IMR-90 (cell line): ENCODE measurements at places on chromosomes 1 and 21. TPM values are rescaled to one million over a fixed set of nuclear protein-coding genes. Genes with fewer than 3 reads are reported as not detected.

DNA sequence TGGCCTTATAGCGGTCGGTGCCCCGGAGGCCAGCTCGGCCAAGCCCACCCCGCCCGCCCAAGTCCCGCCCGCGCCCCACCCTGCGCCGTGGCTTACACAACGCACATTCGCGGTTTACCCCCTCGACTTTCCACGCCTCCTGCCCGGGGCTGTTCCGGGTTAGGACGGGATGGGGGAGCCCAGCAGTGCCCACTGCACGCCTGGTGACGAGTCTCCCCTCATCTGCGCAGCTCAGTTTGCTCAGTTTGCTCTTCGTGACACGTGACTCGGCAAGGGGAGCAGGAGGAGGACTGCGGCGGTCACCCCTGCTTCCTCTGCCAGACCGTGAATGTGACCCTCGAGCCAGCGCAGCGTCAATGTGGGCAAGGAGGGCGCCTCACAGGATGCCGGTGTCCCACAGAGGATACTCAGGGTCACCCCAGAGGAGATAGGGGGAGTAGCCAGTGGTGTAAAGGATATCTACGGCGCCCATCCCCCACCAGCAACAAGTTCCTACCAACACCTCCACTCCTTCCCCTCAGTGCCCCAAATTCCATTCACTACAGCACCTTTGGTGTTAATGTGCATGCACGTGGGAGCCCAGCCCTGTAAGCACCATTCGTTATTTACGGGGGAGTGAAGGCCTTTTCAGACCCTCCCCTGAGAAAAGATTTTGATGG, 350 bp upstream of the S100A6 start:
- DNase-seq, result peak; percentile 89
- H3K27ac ChIP-seq, result peak overlapping the region; percentile 91
- H3K4me1 ChIP-seq, result peaks cover 36% of the 10 kb centered on the region
- H3K36me3 ChIP-seq, result peaks cover 11% of the 10 kb centered on the region
- no peaks in the 10 kb centered on the region for H3K27me3 ChIP-seq
- peak overlapping the region; percentile 82 for H3K4me3 ChIP-seq

GRCh38 chr1:98661544-98662355, at the start of gene SNX7:
SNX7 (plus strand) TSS chr1:98661721; CDS start chr1:98661732, 11 bp downstream.
- H3K27me3 ChIP-seq, result no peaks in the 10 kb centered on the region
- peak within 1 kb of the TSS; percentile 97 for H3K4me3 ChIP-seq
- peak within 1 kb of the TSS; percentile 79 for H3K27ac ChIP-seq
- H3K36me3 ChIP-seq, result no peaks in the 10 kb centered on the region
- peak; percentile 69 for DNase-seq

- peak overlapping the region; percentile 49 for H3K27ac ChIP-seq
- H3K4me3 ChIP-seq, result no peak overlapping the region
- peaks cover 5% of the 10 kb centered on the region for H3K4me1 ChIP-seq
- H3K27me3 ChIP-seq, result no peaks in the 10 kb centered on the region
Measured at GRCh38 chr1:66438501-66438900, 95.5 kb upstream of the SGIP1 start.

- peaks cover 30% of the 10 kb centered on the region; the same call in 1 of the 2 replicates for H3K36me3 ChIP-seq
- DNase-seq, result no peak
- no peaks in the 10 kb centered on the region for H3K27me3 ChIP-seq
- H3K4me1 ChIP-seq, result no peaks in the 10 kb centered on the region
- H3K27ac ChIP-seq, result no peak overlapping the region
Measured at GRCh38 chr1:25756215-25756614, 43.8 kb upstream of the SELENON start.

CYP4A22 gene
- total RNA-seq, result not detected in 2 replicates

AMY1B gene
- total RNA-seq, result not detected in 2 replicates

- DNase-seq, result no peak
- peaks cover 2% of the 10 kb centered on the region for H3K27me3 ChIP-seq
- no peaks in the 10 kb centered on the region for H3K36me3 ChIP-seq
- no peaks in the 10 kb centered on the region for H3K4me1 ChIP-seq
- H3K27ac ChIP-seq, result no peak overlapping the region
Measured at GRCh38 chr1:11581445-11581991, 72.7 kb downstream of the FBXO2 start.

ACKR1 gene
- not detected in 2 replicates for total RNA-seq

- no peaks in the 10 kb centered on the region for H3K36me3 ChIP-seq
- no peak overlapping the region for H3K27ac ChIP-seq
- no peak overlapping the region for H3K4me3 ChIP-seq
- no peaks in the 10 kb centered on the region for H3K27me3 ChIP-seq
- DNase-seq, result peak; percentile 37
Measured at GRCh38 chr1:78493451-78493850, 2.7 kb downstream of the PTGFR start.

GRCh38 chr21:33197496-33197895, 32.2 kb upstream of the IFNAR2 start:
- DNase-seq, result no peak
- H3K36me3 ChIP-seq, result no peaks in the 10 kb centered on the region
- H3K27me3 ChIP-seq, result peaks cover 4% of the 10 kb centered on the region
- H3K27ac ChIP-seq, result no peak overlapping the region
- no peak overlapping the region for H3K4me3 ChIP-seq
- 0 out of 2 replicates have a peak, but pooled peaks cover 2% of the 10 kb centered on the region for H3K4me1 ChIP-seq

DNA sequence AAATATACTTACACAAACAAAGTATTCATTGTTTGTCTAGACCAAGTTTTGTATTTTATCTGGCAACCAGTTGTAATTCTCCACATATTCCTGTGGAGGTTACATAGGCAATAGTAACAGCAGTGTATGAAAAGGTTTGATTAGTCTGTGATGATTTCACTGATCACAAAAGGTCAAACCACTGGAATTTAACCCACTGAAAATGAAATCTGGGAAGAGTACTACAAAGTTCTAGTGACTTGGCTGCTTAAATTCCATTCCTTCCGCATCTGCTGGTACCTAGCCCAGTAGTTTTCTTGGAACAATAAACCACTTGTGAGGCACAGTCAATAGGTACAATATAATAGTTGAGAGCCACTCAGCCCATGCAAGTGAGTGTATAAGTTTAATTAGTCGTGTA, 205.4 kb downstream of the NFIA start:
- no peak overlapping the region for H3K27ac ChIP-seq
- H3K4me1 ChIP-seq, result no peaks in the 10 kb centered on the region
- no peak overlapping the region for H3K4me3 ChIP-seq
- no peaks in the 10 kb centered on the region for H3K36me3 ChIP-seq
- peak; percentile 79 for DNase-seq
- H3K27me3 ChIP-seq, result peaks cover 2% of the 10 kb centered on the region; the same call in 1 of the 2 replicates

DNA sequence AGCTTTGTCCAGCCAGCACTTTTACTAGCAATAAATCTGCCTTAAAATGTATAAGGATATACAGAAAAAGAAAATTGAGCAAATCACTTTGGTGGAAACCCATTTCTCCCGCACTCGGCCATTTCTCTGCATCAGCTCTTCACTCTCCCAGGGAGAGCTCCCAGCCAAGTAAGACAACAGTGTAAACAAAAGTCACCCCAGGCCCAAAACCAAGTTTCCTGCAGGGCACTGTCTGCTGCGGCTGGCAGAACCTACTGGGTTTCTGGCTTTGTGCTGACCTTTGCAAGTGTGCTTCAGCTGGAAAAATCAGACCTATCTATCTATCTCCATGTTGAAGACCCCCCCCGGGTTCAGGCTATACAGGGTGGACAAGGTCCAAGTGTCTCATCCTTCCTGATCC, 476.7 kb upstream of the CAMK1G start:
- no peaks in the 10 kb centered on the region for H3K4me1 ChIP-seq
- H3K36me3 ChIP-seq, result no peaks in the 10 kb centered on the region
- no peak overlapping the region for H3K27ac ChIP-seq
- no peak for DNase-seq
- H3K4me3 ChIP-seq, result no peak overlapping the region

DNA sequence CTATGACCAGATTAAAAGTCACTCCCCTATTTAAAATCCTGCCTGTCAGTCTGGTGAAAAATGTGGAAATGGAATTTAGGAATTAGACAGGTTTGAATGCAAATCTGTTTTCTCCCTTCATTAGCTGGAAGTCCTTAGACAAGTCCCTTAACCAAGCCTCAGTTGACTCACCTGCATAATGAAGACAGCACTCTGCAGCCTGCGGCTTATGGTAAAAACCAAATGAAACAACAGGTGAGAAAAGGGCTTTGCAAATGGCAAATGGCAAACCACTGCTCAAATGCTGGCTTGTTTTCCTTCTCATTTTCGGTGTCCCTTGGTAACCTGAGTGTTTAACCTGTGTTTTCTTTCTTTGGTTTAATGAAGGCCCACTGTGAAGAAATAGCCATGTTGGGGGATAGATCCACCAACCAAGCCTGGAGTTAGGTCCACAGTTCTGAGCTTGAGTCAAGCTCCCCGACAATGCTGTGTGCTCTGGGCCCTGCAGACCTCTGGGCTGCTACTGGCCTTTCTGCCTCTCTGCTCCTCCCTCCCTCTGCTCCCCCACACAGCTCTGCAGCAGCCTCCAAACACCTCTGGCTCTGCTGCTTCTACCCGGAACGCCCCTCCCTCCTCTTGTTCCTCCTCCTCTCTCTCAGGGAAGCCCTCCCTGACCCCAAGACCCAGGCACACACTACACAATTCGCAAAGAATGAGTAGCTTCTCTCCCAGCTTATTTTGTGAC, 641.8 kb downstream of the MATN1 start:
- no peak for DNase-seq
- peaks cover 23% of the 10 kb centered on the region for H3K4me1 ChIP-seq
- peaks cover 2% of the 10 kb centered on the region for H3K27me3 ChIP-seq
- no peaks in the 10 kb centered on the region for H3K36me3 ChIP-seq

GRCh38 chr1:65309304-65310077, at the start of gene DNAJC6:
DNAJC6 (plus strand) TSS chr1:65309543; CDS start chr1:65309746, 203 bp downstream.
- H3K36me3 ChIP-seq, result no peaks in the 10 kb centered on the region
- no peak within 1 kb of the TSS for H3K27ac ChIP-seq
- peak within 1 kb of the TSS; percentile 33; the same call in 1 of the 2 replicates for H3K4me3 ChIP-seq
- H3K4me1 ChIP-seq, result no peaks in the 10 kb centered on the region
- DNase-seq, result peak; percentile 42
- peaks cover 7% of the 10 kb centered on the region for H3K27me3 ChIP-seq

- H3K36me3 ChIP-seq, result no peaks in the 10 kb centered on the region
- no peaks in the 10 kb centered on the region for H3K27me3 ChIP-seq
- H3K4me3 ChIP-seq, result no peak overlapping the region
- H3K4me1 ChIP-seq, result no peaks in the 10 kb centered on the region
- H3K27ac ChIP-seq, result no peak overlapping the region
- no peak for DNase-seq
Measured at GRCh38 chr1:93442008-93442666, 5.8 kb upstream of the FNBP1L start.

GRCh38 chr1:235275223-235275622, 52.8 kb downstream of the ARID4B start:
- no peaks in the 10 kb centered on the region for H3K36me3 ChIP-seq
- H3K4me1 ChIP-seq, result peaks cover 8% of the 10 kb centered on the region
- H3K4me3 ChIP-seq, result no peak overlapping the region
- DNase-seq, result no peak
- H3K27me3 ChIP-seq, result no peaks in the 10 kb centered on the region
